Activated T-helper 1 cell treated with anti-CD3 and anti-CD28 coated beads, Interleukin-12 subunit alpha, Interleukin-12 subunit beta, Interleukin-2, Interleukin-4 antibody, amounts not matched to agents 30 ng/mL and 10 ng/mL and 1 ng/mL, durations not matched to agents 14 hours and 24 hours and 36 hours (primary cell): ENCODE measurements at places on chromosomes 2 and 18.

GRCh38 chr2:113966171-113966570 is 76.3 kb downstream of the ACTR3 start:
- DNase-seq: no peak

- DNase-seq: no peak
Observed at GRCh38 chr2:32755666-32756065, 127.8 kb downstream of the TTC27 start.

DNA sequence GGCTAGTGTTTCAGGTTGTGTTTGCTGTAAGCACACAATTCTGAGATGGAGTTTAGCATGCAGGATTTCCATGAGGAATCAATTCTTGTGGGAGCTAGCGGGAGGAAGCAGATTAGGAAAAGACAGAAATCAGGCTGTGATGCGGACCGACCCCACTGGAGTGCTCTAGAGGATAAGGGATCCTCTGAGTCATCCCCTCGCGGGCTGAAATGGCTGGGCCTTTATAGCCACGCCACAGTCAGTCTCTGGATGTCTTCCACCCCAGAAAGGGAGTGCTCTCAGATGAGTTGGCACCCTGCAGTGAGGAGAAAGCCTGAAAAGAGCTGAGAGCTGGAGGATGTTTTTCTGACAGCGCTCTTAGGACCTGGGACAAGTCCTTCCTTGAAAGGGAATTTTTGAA is 102.4 kb downstream of the GALNT3 start:
- no peak for DNase-seq

DNA sequence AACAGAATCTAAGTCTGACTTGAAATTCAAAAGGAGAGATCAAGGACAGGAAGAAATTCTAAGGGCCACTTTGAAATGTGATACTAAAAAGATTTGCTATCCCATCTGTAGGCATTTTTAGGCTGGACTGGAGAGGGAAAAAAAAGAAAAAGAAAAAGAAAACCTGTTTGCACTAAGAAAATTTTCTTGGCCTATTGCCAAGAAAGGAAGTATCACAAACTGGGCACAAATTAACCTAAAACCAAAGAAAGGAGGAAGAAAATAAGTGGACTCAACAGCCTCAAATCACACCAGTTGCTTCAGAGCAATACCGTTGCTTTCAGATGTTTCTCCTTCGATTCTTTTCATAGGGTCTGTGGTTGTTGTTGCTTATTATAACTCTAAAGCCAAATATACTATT is 287.9 kb upstream of the VRK2 start:
- no peak for DNase-seq
